ENCODE measurements at places on chromosomes 5 and 9. TPM values are rescaled to one million over a fixed set of nuclear protein-coding genes. Genes with fewer than 3 reads are reported as not detected.

Gene SOHLH1
- not detected for total RNA-seq

Gene FABP6
- total RNA-seq: not detected

Gene DENND4C
- 89.9 TPM for total RNA-seq

Gene PAX5
- not detected for total RNA-seq

Gene CATSPER3
- under 0.01 TPM for total RNA-seq

Gene CACNA1B
- total RNA-seq: 0.09 TPM

Gene BNC2
- 1.0 TPM for total RNA-seq

Gene ARSI
- not detected for total RNA-seq

Gene PAEP
- total RNA-seq: not detected

Gene SYK
- not detected for total RNA-seq

Gene ECM2
- not detected for total RNA-seq

Gene CEL
- 0.09 TPM for total RNA-seq

Gene FGFR4
- total RNA-seq: 3.3 TPM

Gene LCN1
- not detected for total RNA-seq

Gene IFNE
- total RNA-seq: under 0.01 TPM

Gene TAF11L13
- not detected for total RNA-seq

Gene PCDHA6
- 0.09 TPM for total RNA-seq

Gene BHMT
- total RNA-seq: not detected

Gene FCN2
- total RNA-seq: not detected

Gene CCL21
- 1.4 TPM for total RNA-seq

Gene GM2A
- total RNA-seq: 15.3 TPM

Gene SLC36A2
- total RNA-seq: not detected

Gene FBLL1
- total RNA-seq: 0.98 TPM

Gene SLC34A1
- total RNA-seq: not detected

Gene ANXA1
- 294 TPM for total RNA-seq

Gene MTX3
- total RNA-seq: 8.7 TPM

Gene DELE1
- 70.8 TPM for total RNA-seq

Gene MARVELD2
- total RNA-seq: 1.3 TPM

Gene PDZD2
- total RNA-seq: 0.33 TPM

Gene CCDC192
- not detected for total RNA-seq

Gene PRXL2C
- total RNA-seq: 42.7 TPM

Gene C5orf58
- total RNA-seq: not detected

Gene PCDHB13
- total RNA-seq: 1.1 TPM

Gene PCDHB1
- total RNA-seq: not detected

Gene ESM1
- 125 TPM for total RNA-seq
